ENCODE measurements at places on chromosomes 1 and 21.

GRCh38 chr1:220827445-220828178 is 40.9 kb downstream of the MTARC1 start:
- no peak for DNase-seq

- DNase-seq, result no peak
Measured at GRCh38 chr1:158145173-158145719, 35.4 kb upstream of the CD1D start.

DNA sequence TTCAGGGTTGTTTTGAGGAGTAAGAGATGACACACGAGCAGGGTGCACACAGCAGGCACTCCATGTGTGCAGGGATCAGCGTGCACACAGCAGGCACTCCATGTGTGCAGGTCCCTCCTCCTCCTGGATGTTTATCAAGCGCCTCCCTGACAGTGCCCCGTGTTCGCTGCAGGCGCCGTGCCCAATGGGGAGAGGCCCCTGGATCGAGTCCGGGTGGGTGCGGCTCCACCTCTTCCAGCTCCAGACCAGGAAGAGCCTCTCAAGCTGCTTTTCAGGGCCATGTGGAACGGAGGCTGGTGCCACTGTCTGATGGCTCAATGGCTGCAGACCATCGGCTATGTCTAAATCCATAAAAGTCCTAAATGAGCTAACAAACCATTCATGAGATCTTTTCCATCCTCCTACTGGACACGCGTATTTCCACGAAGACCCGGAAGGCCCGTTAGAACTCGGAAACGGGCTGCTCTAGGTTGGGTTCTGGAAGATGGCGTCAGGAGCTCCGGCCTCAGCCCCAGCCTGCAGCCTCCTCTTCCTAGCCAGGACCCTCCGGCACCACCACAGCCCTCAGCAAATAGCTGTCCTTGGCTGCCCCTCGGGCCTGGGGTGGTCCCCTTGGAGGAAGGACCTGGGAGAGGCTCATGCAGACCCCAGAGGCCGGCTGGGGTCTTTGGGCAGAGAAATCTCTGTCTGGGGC is 36.0 kb downstream of the RRP1 start:
- no peak for DNase-seq

GRCh38 chr1:221690858-221691257 is 51.0 kb downstream of the DUSP10 start:
- DNase-seq, result no peak

- no peak for DNase-seq
Measured at GRCh38 chr1:21050031-21050430, 126.7 kb downstream of the EIF4G3 start.

DNA sequence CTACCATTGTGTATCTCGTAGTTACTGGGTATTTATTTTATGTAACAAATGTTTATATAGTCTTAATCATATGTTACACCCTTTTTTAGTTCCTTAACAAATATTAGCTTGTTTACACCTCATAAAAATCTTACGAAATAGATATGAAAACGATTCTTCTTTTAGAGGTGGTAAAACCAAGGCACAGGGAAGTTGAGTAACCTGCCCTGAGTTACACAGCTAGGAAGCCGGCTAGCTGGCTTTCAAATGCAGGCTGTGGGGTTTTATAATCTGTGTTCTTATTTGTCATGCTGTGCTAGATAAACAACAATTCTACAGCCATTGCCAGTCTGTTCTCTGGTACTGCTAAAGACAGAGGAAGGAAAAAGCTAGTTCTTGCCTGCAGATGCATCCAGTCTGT is 109.6 kb downstream of the NOS1AP start:
- DNase-seq, result no peak

DNA sequence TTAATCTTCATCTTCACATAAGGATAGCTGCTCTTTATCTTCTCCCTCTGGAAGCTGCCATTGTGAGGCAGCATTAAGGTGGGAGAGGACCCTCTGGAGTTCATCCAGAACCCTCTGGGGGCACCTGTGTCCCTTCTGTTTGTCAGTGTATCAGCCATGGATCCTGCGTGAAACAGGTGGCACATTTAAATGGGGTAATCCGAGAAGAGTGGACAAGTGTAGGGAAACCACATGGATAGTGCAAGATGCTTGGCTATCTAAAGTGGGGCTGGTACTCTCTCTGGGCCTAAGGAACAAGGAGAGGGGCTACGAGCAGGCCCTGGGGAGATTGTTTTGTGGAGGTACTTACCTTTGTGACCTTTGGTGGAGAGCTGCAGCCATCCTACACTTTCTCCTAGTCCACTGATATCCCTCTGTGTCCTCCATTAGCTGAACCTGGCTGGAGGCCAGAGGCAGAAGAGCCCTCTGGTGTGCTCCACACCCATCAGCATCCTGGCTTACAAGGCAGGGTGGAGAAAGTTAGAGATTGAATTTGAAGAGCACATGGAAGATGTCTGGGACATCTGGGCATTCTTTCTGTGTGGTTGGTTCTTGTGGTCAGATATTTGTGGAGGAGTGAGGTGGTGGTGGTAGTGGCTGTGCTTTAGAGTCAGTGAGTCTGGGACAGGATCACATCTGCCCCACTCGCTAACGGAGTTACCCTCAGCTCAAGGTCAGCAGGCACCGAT is 117.7 kb downstream of the FGGY start:
- DNase-seq, result no peak

- DNase-seq, result no peak
Measured at GRCh38 chr1:175783126-175783722, 39.8 kb upstream of the TNR start.

DNA sequence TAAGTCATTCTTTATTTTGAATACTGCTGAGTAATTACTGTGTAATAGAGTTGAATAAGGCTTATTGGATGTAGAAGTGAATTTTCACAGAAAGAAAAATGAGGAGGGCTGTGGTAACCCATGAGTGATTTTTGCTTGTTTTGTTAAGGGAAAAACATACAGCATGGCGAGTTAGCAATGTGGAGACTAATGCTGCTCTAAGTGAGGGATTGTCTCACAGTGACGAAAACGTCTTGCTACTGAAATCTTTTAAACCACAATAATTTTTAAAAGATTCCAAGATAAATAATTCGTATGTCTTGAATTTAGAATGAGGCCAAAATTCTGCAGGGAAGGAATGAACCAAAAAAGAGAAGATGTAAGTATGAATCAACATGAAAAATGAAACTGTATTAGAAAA is 16.2 kb upstream of the PLA2G4A start:
- DNase-seq, result no peak

- peak; percentile 91 for DNase-seq
Measured at GRCh38 chr1:1069056-1069710, 4.9 kb downstream of the RNF223 start.

GRCh38 chr1:8816264-8816663 is 1.2 kb downstream of the RERE start:
- DNase-seq, result peak; percentile 64

GRCh38 chr1:41751804-41752513 is 166.8 kb downstream of the HIVEP3 start:
- DNase-seq, result peak; percentile 62

DNA sequence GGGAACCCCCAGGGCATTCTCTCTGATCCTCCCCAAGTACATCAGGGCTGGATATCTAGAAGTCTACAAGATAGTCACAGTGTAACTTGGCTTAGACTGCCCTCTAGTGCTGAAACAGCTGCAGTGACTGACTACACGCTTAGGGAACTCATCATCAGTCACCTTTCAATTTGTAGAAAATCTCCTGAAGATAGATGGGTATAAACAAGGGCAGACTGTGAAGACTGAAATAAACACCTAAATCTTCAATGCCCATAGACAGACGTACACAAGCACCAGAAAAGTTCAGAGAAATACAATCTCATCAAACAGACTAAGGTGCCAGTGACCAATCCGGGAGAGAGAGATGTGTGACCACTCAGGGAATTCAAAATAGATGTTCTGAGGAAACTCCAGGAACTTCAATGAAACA is 46.6 kb downstream of the PACC1 start:
- DNase-seq, result peak; percentile 86

GRCh38 chr1:165408518-165408917 is 36.4 kb downstream of the RXRG start:
- no peak for DNase-seq

GRCh38 chr1:120133228-120133927 is 42.9 kb downstream of the SEC22B start:
- DNase-seq, result peak; percentile 29

DNA sequence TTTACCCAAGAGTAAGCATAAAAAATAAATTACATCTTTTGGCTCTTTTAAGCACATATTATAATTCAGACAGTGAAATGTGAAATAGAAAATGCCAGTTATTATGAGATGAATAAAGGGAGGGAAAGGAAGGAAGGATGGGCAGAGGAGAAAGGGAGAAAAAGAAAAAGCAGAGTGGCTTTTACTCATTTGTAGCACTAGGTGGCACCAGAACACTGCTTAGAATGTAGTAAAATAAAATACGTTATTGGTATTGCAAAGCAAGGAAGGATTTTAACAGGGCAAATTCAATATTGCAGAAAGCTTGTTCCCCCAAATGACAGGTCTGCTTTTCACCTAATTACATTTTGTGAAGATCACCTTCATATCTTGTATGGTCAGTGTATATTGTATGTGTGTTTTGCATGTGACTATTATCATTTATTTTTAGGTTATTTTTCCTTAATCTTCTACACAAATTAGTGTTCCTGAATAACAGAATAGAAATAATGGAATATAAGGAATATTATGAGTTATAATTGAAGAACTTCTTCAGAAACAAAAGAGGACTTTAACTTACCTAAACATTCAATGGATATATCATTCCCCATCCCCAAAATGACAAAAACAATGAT is 9.1 kb upstream of the PCNX2 start:
- peak; percentile 53 for DNase-seq

DNA sequence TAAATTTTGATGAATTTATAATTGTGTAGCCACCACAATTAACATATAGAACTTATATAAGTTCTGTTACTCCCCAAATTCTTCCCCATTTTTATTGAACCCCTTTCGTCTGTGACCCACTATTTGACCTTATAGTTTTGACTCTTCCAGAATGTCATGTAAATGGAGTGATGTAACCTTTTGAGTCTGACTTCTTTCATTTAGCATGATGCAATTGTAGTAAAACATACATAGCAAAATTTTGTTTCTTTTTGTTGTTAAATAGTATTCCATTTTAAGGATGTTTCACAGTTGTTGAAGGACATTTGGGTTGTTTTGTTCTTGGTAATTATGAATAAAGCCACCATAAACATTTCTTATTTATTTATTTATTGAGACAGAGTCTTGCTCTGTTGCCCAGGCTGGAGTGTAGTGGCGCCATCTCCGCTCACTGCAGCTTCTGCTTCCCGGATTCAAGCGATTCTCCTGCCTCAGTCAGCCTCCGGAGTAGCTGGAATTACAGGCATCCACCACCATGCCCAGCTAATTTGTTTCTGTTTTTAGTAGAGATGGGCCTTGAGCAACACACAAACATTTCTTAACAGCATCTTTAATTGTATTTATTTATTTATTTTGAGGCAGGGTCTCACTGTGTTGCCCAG is 33.6 kb downstream of the RPRD2 start:
- DNase-seq, result no peak

GRCh38 chr1:43973981-43974442 is 748 bp upstream of the ATP6V0B start:
- no peak for DNase-seq

DNA sequence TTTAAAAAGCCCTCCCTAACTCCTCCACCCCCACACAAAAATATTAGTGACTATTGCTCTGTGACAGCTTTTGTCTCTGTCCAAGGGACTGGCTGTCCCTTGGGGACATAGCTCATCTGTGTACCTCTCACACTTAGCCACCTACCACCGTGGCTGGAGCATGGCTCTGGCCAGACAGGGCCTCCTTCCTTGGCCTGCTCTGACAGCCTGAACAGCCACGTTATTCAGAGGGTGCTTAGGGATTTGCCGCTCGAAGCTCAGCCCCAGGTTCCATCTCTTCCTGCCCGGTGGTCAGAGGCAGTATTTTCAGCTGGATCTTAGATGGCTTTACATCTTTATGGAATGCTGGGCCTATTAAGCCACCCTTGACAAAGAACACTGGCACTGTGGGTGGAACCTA is 6.1 kb upstream of the CELSR2 start:
- DNase-seq, result no peak

DNA sequence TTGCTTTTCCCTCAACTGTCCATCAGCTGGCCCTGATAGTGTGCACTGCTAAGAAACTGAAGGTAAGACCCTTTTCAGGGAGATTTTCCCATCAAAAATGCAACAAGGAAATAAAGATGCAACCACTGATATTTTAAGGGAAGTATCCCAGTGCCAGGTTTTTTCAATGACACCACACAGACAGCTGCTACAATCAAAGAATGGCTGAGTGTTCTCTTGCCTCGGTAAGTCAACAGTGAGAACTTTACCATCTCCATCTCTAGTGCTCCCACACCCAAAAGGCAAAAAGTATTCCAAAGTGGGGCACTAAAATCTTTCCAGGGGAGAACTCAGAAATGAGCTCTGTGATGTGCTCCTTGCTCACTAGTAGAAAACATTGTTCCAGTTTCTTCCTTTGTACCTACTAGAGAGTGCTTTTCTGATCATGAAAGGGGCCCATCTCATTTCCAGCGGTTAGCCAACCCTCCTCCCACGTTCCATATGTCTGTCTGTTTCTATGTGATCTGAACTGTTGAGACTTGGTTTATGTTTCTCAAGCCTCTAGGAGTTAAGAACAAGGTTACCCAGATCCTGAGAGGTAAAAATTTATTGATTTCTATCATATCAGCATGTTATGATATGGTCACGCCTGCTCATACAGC is 67.6 kb upstream of the NEK2 start:
- DNase-seq, result no peak

GRCh38 chr21:43835861-43836260 is 29.2 kb upstream of the AGPAT3 start:
- no peak for DNase-seq

DNA sequence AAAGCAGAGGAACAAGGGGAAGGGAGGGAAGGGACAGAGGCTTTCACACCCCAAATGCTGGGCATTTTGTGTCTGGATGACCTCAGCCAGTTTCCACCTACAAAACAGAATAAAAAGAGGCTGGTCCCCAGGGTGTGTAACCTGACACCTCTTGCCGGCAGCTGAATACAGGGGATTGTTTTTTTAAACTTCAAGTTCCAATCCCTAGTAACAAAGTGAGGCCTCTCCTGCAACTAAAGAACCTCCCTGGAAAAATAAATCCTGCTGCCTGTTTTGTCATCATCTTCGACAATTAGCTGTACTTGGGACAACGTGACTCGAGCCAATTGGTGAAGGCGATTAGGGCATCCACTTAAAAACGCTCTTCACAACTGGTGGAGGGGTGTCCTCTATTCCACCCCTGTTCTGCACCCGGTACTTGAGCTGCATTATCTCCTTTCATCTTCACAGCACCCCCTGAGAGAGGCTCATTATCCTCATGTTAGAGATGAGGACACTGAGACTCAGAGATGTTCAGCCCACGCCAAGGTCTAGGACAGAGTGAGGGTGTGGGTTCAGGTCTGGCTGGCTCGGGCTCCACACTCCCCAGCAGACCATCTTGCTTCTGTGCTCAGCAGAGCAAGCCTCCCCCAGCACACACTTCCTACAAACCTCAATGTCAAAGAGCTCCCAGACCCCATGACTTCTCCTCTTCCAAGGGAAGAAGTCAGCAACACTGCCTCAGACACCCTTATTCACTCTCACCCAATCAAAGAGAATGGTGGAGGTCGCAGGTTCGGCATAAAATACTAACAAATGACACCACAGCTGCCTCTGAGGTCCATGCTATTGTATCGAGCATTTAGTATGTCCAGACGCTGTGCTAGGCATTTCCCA is 15.2 kb downstream of the ITPKB start:
- no peak for DNase-seq
